Renal cortex interstitium (tissue), 15 donors: ENCODE measurements at places on chromosomes 4 and X. TPM values are rescaled to one million over a fixed set of nuclear protein-coding genes. Genes with fewer than 3 reads are reported as not detected.

PALLD gene
- 182 TPM for polyA plus RNA-seq

GABRB1 gene
- 0.85 TPM for polyA plus RNA-seq

DNA sequence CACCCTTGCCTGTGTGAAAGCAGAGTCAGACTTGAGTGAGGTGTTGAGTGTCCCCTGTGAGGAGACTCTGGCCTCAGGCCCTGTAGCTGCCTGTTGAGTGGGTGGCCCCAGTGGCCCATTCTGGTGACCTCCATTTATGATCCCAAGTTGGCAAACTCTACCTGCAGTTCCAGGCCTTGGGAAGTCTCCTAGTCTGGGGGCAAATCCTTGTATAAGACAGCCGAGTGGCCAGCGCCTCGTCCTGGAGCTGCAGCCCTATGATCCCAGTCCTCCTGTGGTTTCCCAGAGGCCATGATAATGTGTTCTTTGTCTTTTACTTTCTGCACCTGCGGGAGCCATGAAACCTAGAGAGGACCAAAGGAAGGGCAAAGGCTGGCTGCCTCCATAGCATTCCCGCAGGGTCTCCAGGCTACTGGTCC lies 58.7 kb downstream of the NBDY start:
- DNase-seq = no peak

- no peak for DNase-seq
Measured at GRCh38 chr4:184856277-184856609, 30.5 kb upstream of the ACSL1 start.

DNA sequence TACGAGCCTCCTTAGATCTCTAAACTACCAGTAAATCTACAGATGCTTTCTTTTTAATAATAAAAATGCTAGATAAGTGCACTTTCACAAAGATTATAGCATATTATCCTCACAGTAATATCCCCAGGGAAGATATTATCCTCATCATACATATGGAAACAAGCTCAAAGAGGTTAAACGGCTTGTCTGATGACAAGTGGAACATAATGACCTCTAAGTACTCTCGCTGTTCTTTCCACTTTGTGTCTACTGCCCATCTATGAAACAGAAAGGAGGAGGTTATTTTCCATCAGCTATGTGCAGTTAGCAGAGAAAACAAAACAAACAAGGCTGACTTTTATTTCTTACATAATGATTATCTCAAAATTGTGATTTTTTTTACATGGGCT lies 42.8 kb upstream of the PRDM8 start:
- DNase-seq = peak; percentile 3

DNA sequence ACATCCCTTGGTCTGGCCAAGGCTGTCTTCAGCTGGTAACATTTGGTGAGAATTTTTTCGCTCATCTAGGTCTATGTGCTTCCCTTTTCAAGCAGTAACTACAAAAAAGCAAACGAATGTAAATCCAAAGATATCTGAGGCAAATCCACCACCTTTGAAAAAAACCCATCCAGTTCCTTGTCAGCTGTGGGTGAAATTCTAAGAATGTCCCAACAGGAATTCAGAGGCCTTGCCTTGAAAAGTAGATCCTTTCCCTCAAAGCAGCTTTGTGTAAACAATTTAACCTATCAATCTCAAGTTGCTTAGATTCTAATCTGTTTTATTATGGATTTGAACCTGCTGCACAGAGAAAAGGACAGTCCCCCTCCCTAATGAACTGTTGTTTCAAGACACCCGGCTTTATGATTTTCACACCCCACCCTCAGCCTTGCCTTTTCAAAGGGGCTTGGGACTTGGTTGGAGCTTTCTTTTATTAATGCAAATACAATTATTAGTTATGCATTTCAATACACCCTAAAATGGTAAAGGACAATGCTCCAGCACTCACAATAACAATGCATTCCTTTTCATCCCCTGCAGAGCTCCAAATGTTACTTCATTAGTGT lies 166.6 kb downstream of the LDB2 start:
- DNase-seq = no peak

- no peak for DNase-seq
Measured at GRCh38 chr4:122346036-122346435, 32.8 kb upstream of the ADAD1 start.

DNA sequence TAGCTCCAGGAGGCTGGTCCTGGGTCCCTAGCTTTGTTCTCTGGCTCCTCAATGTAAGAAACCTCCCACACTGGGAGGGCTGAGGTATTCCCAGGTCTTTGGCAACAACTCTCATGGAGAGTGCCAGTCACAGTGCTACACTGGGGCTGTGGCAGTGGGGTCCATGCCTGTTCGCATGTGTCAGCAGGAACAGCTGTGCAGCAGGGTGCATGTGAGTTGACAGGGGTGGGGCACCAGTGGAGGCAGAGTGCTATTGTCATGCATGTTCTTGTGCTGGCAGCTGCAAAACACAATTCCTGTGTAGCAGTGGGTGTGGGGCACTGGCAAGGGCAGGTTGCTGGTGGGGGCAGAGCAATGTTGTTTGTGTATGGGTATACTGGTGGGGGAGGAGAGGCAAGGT lies 246.0 kb downstream of the CXXC4 start:
- no peak for DNase-seq

DNA sequence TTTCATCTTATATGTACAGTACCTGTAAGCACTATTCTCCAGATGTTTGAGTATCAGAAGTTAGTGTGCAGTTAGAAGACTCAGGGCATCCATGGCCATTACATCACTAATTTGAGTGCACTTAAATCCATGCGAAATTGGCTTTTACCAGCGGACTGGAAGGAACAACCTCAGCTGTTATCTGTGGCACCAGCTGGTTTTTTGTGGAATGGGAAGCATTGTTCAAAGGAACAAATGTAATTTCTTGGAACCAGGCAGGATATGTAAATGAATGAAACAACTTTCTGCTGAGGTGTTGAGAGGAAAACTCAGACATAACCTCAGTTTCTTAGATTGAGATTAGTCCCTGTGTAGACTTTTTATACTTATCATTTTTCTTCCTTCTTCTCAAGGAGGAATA lies 60.2 kb downstream of the PDGFRA start:
- DNase-seq = no peak

- DNase-seq = no peak
Measured at GRCh38 chrX:17355976-17356375, 19.0 kb upstream of the NHS start.

- DNase-seq = no peak
Measured at GRCh38 chrX:45714866-45715265, 514.2 kb upstream of the DIPK2B start.
